Epithelial cell of proximal tubule (primary cell): ENCODE measurements at places on chromosomes 1 and 21. TPM values are rescaled to one million over a fixed set of nuclear protein-coding genes. Genes with fewer than 3 reads are reported as not detected.

DNA sequence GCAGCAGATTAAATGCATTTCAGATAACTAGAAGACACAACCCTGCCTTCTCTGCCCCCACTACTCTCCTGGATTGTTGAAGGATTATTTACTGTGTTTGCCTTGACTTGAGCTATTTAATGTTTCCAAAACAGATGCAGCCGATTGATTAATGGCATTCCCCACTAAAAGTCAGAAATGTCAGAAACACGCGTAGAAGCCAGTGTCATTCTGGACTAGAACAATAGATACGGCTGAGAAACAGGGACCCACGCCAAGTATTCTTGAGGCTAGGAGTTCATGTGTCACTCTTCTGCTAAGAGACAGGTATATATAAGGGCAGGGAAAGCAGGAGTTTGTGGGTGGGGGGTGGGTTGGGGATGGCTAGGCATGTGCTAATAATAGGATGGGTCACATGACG, 366.7 kb upstream of the PROX1 start:
- no peak for DNase-seq

- no peak for DNase-seq
These were observed 210.8 kb downstream of the COL11A1 start for GRCh38 chr1:102897557-102897956.

GRCh38 chr21:31098576-31099005, 60.3 kb upstream of the KRTAP19-8 start:
- no peak for DNase-seq

DNA sequence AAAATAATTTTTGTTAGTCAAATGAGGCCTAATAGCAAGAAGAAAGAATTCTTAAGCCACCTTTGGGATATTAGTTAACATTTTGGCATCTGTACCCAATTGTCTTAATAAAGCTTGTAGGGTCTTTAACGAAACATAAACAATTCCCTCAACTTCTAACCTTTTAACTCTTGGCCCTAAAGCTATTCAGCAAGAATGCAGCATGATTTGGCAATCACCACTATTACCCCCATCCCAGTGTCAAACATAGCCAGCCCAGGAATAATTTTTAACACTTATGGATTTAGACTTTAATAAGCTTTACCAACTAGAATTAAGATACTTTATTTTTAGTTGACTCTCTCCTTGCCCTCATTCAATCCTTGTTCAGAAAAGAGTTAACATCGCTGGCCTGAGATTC, 2.5 kb upstream of the SLC16A4 start:
- no peak for DNase-seq

Gene DTL
- 17.6 and 31.5 TPM in 2 replicates for total RNA-seq

DNA sequence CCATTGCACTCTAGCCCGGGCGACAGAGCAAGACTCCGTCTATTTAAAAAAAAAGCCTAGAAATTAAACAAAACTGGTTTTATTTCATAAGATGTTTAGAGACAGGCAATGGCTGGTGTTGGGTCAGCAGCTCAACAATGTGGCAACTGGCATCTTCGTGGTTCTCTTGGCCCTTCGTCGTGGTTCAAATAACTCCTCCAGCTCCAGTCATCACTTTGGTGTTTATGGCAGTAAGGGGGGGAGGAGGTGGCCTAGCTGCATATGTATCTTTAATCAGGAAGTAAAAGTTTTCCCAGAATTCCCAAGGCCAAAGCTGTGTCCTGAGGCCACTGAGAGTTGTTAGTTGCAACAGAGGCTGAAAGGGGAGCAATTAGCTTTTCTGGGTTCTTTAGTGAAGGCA, 13.0 kb upstream of the LTN1 start:
- no peak for DNase-seq

DNA sequence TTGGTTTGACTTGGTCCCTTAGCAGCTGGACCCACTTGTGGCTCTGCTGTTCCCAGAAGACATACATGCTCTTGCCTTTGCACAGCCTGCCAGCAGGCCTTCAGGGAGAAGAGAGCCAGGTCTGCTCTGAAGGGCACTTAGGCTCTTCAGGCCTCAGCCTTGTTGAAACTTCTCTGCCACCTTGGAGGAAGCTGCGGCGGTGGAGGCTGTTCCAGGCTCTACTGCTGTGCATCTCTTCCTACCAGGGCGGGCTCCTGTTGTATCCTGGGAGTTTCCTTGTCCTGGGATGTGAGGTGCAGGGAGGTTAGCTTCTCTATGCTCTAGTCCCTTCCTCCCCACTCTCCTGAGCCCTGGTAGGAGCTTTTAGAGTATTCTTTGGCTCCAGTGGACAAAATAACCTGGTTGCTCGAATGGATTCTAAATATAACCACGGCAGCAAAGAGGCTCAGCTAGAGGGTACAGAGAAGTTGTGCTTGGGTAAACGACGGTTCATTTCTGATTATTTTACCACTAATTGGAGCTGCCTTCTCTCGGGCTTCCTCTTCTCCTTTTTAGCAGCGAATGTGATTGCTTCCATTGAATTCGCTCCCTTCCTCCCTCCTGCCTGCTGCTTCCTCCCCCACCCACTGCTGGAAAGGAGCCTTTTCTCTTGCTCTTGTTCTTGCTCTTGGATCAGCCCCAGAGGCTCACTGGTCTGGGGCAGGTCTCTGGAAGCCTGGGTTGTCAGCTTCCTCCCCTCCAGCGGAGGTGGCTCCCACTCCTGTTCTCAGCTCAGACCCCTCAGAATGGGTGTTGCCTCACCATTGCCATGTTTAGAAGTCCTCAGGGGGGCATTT, 126.6 kb upstream of the CACNA1E start:
- no peak for DNase-seq

DNA sequence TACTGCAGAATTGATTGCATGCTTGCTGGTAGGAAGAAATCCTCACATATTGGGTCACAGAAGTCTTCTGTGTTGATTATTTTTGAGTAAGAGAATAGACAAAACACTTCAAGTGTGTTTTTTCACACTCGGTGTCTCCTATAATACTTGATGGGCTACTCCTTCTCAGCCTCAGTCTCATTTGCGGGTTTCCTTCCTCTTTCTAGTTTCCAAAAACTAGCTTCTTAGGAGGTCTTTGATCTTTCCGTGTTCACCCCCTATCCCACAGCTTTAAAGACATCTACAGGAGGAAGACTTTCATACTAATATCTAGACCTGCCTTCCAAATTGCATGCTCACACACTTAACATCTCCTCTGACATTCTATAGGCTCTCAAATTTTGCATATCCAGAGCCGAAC, 40.7 kb upstream of the NTPCR start:
- DNase-seq, result no peak

DNA sequence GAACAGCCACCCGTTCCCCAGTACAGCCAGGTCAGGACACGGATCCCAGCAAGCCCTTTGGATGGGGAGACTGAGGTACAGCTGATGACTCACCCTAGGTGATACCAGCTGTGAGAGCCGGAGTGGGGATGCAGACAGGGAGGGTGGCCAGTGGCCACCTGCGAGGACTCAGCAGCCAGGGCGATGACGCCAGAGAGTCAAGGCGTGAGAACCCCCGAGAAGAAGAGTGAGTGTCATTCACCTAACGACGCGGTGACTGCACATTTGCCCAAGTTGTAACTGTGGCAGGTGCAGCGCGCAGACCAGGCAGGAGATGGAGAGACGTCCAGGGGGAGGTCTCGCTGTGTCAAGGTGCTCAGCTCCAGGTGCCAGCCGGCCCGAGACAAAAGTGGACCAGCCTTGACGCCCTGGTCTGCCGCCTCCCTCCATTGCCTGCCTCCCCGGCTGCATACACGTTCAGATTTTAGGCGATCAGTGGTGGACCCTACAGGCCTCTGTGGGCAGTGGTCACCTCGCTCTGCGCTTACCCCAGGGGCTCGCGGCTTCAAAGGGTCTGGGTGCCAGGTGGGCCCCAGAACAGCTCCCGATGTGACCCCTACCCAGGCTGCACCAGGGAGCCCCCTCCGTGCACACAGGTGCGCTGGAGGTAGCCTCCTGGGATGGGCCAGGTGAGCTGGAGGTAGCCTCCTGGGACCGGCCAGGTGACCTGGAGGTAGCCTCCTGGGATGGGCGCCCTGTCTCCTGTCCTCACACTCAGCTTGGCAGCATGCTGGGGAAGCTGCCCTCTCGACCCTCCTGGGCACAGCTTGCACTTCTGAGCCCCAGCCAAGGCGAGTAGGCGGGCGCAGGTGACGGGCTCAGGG, 11.9 kb downstream of the LRRC3 start:
- DNase-seq, result no peak

- no peak for DNase-seq
These were observed 181.8 kb downstream of the KAZN start for GRCh38 chr1:14780271-14780670.

Gene LRRC3
- total RNA-seq, result 1.0 and 3.0 TPM in 2 replicates

- no peak for DNase-seq
These were observed 22.4 kb upstream of the ADGRB2 start for GRCh38 chr1:31786366-31787060.

Gene ARHGEF16
- 27.1 and 36.6 TPM in 2 replicates for total RNA-seq

GRCh38 chr21:39066829-39067780, 116.1 kb downstream of the PSMG1 start:
- DNase-seq, result no peak

DNA sequence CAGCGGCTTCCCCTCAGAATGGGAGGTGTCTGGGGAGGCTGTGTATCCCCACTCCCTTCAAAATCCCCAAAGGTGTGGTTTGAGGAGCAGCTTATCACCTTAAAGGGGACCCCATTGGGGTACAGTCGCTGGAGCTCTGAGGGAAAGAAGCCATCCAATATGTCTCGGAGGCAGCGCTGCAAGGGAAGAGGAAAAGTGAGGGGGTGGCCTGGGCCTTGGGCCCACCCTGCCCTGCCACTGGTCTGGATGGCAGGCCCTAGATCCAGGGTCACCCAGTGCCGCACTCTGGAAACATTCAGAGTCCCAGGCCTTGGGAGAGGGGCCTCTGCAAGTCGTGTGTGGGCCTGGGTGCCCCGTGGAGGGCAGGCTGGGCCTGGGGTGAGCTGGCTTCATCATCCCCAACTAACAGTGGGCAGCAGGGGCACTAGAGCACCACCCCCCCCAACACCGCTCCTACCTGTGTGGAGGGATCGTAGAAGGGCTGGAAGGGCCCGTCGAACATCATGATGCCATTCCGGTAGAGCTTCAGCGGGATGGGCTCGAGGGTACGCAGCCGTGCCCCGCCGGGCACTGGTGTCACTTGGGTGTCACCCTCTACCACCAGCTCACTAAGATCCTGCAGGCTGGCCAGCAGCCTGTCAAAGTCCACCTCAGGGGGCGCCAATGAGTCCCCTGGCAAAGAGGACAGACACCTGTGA, 5.6 kb downstream of the SH3BGRL3 start:
- no peak for DNase-seq
